ENCODE measurements at places on chromosomes 1 and 21.

GRCh38 chr1:24857507-24858133, 72.5 kb downstream of the RUNX3 start:
- no peak for DNase-seq

- no peak for DNase-seq
These were observed 369.1 kb downstream of the RGS7 start for GRCh38 chr1:240987928-240988327.

GRCh38 chr1:110490791-110491451, 28.1 kb downstream of the KCNA10 start:
- no peak for DNase-seq

- DNase-seq, result no peak
These were observed 105.6 kb downstream of the EPHB2 start for GRCh38 chr1:22816067-22816775.

GRCh38 chr1:190439447-190439846, 38.2 kb downstream of the BRINP3 start:
- no peak for DNase-seq

DNA sequence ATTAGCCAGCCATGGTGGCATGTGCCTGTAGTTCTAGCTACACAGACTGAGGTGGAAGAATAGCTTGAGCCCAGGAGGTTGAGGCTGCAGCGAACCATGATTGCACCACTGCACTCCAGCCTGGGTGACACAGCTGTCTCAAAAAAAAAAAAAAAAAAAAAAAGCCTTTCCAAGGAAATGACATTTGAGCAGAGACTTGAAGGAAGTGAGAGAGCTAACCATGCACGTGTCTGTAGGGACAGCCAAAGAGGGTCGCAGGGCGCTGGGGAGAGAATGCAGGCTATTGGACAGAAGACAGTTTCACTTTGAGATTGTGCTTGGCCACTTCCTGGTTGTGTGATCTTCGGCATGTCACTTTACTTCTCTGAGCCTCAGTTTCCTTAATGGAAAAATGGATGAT, 6.8 kb downstream of the HCRTR1 start:
- no peak for DNase-seq

DNA sequence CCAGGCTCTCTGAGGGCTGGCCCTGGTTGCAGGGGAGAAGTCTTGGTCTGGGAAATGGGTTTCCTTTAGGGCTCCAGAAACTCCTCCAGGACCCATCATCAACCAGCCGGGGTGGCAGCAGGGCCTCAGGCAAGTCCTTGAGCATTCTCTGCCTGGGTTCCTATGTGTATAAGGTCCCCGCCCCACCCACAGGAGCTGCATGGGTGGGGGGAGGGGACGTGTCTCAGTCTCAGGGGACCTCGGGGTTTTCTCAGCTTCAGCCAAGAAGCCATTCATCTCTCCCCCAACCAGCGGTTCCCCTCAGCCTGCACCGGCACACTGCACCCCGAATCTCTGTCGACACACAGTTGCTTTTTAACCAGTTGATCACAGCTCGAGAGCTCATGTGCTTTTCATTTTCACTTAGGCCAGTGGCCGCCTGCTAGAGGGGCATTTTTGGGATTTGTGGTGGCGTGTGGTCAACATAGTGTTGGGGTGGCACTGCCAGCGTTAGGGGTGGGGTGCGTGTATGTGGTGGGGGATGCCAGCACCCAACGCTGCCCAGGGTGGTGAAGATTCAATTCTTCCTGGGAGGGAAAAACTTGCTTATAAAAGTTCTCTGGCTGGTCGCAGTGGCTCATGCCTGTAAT, 6.5 kb downstream of the RUNX3 start:
- DNase-seq, result peak; percentile 76

DNA sequence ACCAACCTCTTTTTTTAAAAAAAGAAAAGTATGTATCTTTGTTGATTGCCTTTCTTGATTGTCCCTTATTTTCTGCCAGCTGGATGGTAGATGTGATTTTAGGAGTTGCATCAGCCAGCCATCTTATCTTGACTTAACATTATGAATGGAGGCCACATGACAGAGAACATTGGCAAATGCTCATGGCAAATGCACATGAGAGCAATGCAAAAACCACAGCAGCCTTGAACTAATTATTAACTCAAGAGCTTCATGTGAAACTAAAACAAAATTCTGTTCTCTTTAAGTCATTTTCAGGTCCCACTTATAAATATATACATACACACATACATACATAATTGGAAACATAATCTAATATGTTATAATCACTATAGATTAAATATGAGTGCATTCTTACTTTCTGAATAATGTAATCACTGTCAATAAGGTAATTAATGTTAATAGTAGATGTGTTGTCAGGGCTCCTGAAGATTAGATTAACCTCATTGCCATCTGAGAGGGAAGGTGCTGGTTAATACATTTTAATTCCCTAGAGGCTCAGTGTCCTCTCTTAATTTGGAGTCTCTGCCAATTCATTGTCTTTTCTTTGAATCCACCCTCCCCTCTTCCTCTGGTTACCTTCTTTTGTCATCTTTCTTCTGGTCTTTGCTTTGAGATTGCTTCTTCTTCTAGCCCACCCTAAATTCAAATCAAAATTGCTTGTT, 962.2 kb downstream of the ADGRL2 start:
- DNase-seq, result peak; percentile 9

- no peak for DNase-seq
These were observed 63.7 kb downstream of the MAP10 start for GRCh38 chr1:232868793-232869491.

DNA sequence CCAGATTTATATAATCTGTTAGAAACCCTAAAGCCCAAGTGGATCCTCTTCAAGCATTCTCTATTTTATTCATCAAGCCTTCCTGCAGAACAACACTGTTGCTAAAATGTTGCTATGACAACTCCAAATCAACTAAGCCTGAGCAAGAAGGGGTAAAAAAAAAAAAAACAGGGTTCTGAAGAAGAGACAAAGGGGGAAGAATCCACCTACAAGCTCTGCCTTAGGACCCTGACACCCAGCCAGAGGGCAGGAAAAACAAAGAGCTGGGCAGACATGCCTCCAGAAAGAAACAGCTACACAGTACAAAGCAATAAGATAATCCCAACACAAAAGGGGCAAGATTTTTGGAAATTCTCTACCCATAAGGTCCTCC, 1.3 kb downstream of the USF1 start:
- no peak for DNase-seq

GRCh38 chr1:110258734-110259133, 48.6 kb downstream of the KCNC4 start:
- DNase-seq, result no peak

DNA sequence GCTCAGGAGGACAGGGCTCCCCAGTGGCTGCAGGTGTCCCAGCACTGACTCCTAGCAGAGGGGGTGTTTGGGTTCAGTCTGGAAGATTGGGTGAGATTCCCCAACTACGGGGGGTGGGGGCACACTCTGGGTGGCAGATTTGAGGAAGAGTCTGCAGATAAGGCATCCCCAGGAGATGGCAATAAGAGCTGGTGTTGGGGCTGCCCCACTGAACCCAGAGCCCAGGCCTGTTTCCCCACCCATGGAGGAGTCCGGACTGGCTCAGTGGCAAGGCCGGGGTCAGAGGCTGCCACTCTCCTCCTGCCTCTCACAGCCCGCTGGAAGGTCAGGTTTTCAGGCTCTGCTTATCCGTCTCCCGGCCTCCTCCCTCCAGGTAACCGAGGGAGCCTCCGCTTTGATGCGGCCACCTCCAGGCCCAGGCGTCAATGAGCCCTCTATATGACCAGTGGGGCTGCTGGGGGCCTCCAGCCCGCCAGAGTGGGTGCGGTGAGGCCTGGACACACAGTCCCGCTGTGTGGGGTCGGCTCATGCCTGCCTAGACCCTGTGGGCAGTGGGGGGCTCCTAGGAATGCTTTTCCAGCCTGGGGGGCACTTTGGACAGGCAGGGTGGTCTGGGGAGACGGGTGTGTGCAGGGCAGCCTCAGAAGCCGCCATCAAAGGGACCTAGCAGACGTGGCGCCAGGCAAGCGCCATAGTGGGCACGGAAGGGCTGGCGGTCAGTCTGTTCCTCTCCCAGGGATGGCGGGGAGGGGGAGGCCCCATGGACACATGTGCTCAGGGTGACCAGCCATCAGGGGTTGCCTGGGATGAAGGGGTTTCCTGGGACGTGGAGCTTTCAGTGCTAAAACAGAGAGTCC, 28.9 kb upstream of the RUNX3 start:
- no peak for DNase-seq

DNA sequence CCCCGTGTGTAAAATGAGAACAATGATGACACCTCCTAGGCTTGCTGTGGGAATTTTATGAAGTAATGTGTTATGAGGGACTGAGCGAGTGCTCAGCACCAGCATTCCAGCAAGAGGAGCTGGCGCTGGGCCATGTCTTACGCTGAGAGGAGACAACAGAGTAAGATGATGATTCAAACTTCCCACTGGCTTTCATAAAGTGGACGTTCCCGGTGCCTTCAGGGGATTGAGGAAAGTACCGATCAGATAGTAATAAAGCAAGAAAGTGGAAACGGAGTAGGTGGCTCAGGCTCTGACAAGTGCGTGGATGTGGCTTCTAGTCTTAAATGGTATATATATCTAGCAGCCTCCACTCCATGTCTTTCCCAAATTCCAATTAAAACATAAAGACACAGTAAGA, 23.8 kb downstream of the EPHA10 start:
- no peak for DNase-seq

- no peak for DNase-seq
These were observed 113.9 kb downstream of the ADSS2 start for GRCh38 chr1:244337839-244338238.

- no peak for DNase-seq
These were observed 736.6 kb downstream of the MRPL39 start for GRCh38 chr21:24870633-24871032.

DNA sequence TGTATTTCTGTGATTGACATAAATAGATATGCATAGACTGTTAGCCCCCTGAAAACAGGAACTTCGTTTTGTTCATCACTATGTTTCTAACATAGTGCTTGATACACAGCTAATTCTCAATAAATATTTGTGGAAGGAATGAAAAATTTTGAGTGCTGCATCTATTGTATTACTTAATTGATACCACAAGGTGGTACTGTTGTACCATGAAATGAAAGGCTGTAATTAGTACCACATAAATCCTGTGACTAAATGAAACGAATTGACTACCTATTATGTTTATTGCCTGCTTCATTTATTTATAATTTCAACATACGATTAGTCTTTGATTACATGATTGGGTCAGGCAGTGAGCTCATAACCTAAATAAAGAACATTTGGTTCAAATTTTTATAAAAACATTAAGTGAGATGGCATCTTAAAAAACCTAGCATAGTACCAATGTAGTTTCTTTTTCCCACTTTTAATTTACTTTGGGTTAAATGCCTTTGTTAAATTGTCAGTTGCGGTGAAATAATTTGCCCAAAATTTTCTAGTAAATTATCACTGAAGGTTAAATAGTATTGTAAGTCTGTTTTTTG, 15.0 kb upstream of the TGFB2 start:
- DNase-seq, result no peak

- no peak for DNase-seq
These were observed 21.6 kb downstream of the C2CD2 start for GRCh38 chr21:41932191-41932575.

- no peak for DNase-seq
These were observed 466.8 kb downstream of the KIF26B start for GRCh38 chr1:245621589-245621988.

DNA sequence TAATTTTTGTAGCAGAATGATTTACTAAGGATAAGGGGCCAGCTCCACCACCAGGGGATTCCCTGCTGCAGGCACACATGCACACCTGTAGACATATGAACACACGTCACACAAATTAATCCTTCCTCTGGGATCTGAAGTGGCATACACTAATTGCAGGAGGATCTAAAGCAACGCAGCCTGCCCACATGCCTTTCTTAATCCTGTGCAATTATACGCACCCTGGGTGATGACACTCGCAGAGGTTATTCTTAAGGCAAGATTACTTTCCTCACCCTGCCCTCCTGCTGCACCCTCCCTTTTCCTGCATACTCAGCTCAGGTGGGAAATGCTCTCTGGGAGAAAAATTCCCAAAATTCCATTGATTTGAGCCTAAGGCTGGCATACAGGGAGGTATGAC, 7.5 kb upstream of the LORICRIN start:
- DNase-seq, result no peak

DNA sequence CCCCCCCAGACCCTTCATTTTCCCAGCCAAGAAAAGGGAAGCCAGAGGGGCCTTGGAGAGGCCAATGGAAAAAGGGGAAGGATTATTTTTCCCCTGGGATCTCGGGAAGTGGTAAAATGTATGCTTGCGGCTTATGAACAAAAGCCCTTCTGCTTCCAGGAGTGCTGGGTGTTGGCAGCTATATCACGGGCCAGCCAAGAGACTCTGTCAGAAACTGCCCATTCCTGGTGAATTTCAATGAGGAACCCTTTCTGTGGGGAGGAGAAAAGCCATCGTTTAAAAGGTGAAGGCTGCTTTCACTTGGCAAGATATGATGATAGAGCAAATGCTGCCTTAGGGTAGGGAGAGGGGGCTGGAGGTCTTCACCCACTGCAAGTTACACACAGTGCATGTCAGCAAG, 69.7 kb upstream of the ZC3H12A start:
- no peak for DNase-seq

- DNase-seq, result no peak
These were observed 7.6 kb upstream of the AADACL4 start for GRCh38 chr1:12636098-12636950.

DNA sequence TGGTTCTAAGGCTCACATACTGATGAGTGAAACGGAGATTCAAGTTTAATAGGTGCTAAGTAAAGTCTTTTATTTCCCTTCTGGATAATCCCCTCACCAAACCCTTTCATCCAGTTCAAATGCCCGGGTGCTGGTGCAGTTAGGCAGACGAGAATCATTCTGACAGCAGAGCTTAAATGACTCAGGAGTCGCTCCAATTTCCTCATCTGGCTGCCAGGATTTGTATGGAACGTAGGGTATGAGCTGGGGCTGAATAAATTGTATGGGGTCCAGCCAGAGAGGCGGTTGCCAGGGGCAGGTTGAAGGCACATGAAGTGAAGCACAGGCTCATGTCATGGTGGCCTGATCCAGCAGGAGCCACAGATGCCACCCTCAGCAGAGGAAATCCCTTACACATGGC, 76.0 kb downstream of the PAPPA2 start:
- no peak for DNase-seq

DNA sequence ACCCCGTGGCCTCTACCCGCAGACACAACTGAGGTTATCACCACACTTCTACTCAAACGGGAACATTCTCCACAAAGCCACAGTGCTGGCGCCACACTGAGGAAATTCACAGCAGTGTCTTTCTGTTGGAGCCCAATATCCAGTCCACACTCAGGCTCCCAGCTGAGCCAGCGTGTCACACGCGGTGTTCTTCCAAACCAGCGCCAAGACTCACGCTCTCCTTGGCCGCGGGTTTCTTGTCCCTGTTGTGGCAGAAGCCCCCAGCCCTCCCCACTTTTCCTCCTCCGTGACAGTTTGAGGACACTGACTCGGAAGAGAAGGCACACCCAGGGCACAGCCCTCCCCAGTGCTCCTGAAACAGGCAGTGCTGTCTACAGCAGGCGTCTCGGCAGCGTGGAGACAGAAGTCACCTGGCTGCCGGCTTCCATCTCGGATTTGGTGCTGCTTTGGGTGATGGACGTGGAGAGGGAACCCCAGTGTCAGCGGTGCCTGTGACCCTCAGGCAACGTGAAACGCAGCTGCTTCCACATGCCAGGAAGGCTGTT, 35.4 kb upstream of the AGPAT3 start:
- DNase-seq, result no peak

Measured in GM12878 (cell line).